ENCODE measurements at places on chromosomes 2 and 18. TPM values are rescaled to one million over a fixed set of nuclear protein-coding genes. Genes with fewer than 3 reads are reported as not detected.
A peak's percentile ranks its signal among the peaks of the same experiment; 100 is the strongest.

DNA sequence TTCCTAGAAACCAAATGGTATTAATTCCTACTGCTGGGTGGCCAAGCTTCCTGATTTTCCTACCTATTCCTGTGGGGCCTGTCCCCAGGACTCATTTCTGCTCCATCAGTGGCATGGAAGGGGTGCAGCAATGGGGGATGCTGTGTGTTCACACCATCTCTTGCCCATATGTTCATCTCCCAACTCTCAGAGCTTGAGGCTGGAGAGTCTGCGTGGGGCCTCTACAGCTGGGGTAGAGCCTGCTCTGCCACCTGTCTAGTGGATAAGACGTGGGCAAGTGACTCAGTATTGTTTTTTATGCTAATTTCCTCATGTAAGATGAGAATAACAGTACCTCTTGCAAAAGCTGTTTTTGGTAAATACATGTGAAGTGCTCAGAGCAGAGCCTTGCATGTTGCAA, 149.8 kb downstream of the ACTR3 start:
- DNase-seq = no peak

GRCh38 chr2:25041307-25041927, 459 bp upstream of the EFR3B start:
- DNase-seq = no peak

DNA sequence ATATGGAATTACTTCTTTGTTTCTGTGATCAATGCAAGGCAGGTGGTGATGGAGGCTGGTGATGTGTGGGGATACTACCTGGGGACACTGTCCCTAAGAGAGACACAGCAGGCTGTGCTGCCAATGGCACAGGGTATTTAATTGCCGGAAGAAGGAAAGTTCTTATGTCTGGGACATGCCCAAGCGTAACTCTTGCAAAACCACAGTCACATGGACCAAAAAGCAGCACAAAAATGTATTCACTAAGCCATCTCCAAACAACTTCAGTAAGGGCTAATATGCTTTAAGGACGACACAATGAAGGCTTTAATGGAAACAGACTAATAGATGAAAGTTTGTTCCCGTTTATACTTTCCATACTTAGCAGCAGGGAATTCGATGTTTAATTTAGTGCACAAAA, 49.7 kb upstream of the AP1S3 start:
- DNase-seq = no peak

DNA sequence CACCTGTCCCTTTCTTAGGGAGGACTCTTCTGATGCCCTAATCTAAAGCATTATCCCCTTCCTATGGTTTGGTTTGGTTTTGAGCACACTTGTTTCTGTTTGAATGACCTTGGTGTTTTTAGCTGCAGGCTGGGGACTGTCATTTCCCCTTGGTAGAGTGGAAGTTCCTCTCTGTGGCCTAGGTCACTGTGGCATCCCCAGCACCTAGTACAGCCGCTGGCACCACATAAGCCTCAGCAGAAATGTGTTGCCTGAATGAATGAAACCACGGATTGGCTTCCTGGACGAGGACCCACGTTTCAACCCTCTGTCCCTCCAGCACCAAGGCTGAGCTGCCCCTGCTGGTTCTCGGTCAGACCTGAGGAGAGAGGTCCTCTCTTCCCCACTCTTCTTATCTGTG, 159.9 kb downstream of the CTIF start:
- DNase-seq = no peak

- DNase-seq = no peak
Measured at GRCh38 chr2:163324677-163325076, 411.1 kb downstream of the FIGN start.

GRCh38 chr2:106882673-106883072, 3.3 kb downstream of the ST6GAL2 start:
- DNase-seq = no peak

DNA sequence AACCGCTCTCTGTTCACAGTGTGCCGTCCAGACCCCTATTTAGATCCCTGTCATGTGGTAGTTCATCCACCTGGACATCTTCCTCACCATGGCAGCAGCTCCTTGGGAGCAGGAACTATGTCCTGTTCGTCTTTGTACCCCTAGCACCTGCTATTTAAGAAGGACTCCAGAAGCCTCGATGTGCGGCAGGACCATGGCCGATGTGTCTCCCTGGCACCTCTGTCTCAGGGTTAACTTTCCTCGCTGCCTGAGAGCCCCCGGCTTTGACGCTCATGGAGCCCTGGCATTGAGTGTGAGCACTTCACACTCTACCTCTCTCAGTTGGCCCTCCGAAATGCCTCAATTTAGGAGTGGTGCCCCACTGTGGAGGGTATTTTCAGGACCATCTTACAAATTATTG, 152.0 kb downstream of the FAM210A start:
- DNase-seq = no peak

DNA sequence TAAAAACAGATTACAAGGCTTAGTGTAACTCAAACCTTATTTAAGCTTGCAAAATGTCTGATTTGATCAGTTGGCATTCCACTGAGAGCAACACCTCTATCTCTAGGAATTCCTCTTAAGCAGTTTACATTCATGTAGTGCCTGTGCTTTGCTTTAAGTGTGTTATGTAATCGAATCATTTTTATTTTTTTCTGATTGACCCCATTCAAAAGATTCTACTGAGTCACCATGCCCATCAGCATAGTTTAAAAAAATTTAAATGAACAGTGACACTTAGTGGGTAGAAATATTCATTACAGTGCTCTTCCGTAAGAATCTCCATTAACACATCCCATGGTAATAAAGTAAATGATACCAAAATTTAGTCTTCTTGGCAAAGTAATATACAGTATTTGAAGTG, 67.8 kb upstream of the SLC4A10 start:
- DNase-seq = no peak

- DNase-seq = no peak
Measured at GRCh38 chr2:239381709-239382134, 19.1 kb downstream of the HDAC4 start.

- no peak for DNase-seq
Measured at GRCh38 chr2:54894467-54894866, 155.8 kb downstream of the RTN4 start.

DNA sequence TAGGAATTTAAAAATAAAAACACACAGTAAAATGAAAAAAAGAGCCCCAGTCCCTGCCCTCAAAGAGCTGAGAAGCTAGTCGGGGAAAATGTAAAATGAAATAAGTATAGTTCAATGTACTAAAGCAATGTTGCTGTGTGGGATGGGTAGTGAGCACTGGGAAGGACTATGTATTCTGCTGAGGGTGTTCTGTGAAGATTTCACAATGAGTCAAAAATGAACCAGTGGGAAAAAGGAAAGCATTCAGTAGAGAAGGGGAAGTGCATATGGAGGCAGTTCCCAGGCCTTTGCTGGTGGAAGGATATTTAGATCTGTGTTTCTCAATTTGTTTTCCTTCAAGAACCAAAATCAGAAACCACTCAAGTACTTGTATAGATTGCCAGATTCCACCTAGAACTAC, 1094.7 kb upstream of the KLHL29 start:
- DNase-seq = no peak

DNA sequence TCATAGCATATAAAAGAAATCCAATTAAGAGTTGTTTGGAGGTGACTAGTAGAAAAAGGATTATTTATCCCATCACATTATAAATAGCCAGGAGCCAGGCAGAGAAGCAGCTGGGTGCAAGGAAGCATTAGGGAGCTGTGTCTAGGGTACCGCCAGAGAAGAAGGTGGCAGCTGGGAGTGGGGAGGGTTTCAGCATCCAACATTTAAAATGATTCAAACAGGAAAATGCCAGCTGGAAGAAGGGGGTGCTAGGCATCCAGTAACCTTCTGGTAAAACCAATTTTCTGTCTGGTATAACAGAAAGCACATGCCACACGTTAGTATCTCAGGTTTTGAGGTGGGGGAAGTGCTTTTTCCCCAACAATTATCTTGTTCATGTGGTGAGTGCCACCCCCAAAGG, 452.4 kb downstream of the ZEB2 start:
- no peak for DNase-seq

- DNase-seq = no peak
Measured at GRCh38 chr2:235396071-235396846, 97.6 kb upstream of the AGAP1 start.

DNA sequence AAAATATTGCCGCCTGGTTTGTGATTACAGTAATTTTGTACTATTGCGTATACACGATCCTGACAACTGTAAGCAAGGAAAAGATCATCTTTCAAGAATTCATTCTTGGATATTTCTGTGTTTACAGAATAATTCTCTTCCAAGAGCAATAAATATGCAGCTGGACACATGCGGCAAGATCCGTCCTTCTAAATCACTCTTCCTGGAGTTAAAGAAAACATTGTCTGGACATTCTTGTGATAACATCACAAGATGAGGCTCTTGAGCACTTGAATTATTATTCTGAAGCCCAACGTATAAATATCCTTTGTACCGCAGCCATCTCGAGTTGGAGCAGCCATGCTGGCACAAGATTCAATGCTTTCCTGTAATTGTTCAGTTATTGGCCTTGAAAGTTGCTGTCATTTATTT, 9.9 kb downstream of the FHL2 start:
- no peak for DNase-seq

DNA sequence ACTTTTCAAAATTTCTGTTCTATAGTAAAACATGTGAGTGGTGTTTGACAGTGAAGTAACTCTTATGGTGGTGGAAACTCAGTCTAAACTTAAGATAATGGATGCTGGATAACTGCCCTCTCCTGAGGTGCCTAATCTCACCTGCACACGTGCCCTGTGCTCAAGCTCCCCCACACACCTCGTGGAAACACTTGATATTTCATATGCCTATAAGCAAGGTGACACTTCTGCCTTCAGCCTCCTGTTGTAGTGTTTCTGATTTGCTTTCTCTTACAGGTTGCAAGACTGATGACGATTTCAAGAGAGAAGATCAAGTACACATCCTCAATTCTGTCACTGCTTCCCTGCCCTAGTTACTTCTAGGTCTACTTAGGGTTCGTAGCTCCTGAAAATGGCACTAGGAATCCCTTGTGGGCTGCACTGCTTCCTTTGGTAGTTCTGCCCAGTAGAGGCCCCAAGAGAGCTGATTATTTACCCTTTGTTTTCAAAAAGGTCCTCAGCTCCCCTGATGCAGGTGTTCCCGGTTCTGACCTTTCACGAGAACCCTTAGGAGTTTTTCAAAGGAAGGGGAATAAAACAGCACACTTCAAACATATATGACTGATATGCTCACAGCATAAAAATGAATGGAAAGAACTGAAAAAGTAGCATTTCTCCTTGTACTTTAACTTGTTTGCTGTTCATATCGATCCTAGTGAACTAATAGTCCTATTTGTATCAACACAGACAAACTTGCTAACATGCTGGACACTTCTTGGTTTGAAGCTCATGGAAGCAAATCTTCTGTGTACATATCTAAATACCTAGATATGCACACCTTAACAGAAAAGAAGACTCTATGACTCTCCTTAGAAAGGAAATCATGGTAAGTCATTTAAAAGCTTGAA, 6.7 kb downstream of the CAVIN2 start:
- no peak for DNase-seq

DNA sequence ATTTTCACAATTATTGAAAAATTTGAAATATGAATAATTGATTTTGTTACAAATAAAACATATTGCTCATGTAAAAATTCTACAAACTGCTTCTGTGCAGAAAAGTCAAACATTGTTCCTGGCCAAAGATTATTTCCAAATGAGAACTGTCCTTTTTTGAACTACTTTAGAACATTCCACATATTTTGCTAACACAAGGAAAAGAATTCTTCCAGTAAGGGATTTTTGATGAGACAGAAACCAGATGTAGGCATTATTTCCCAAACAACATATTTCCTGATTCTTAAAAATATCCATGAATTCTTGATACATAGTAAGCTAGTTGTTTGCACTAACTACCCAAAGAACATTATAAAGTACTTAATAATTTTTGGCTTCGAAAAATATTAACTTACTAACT, 715.2 kb downstream of the CCDC85A start:
- no peak for DNase-seq

- peak; percentile 73 for DNase-seq
Measured at GRCh38 chr2:24304098-24304497, 56.2 kb downstream of the ITSN2 start.

GRCh38 chr2:190882411-190882766, 1.8 kb downstream of the GLS start:
- no peak for DNase-seq

- no peak for DNase-seq
Measured at GRCh38 chr2:97699765-97700444, 13.5 kb upstream of the ZAP70 start.

DNA sequence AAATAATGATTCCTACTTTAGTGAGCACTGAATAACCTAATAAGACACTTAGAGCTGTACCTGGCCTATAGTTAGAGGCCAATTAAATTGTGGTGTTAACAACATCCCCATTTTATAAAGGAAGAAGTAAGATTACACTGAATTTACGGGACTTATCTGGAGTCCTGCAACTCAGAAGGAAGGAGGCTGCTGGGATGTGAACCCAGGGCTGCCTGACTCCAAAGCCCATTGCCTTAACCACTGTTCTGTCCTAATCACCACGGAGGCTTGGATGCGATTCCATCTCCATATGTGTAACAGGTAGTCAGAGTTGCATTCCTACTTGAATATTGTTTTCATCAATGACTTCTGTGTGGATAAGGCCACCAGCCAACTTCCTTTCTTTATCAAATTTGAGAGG, 168.9 kb downstream of the SOCS6 start:
- DNase-seq = no peak

- no peak for DNase-seq
Measured at GRCh38 chr2:185644828-185645227, 93.8 kb upstream of the FSIP2 start.

DNA sequence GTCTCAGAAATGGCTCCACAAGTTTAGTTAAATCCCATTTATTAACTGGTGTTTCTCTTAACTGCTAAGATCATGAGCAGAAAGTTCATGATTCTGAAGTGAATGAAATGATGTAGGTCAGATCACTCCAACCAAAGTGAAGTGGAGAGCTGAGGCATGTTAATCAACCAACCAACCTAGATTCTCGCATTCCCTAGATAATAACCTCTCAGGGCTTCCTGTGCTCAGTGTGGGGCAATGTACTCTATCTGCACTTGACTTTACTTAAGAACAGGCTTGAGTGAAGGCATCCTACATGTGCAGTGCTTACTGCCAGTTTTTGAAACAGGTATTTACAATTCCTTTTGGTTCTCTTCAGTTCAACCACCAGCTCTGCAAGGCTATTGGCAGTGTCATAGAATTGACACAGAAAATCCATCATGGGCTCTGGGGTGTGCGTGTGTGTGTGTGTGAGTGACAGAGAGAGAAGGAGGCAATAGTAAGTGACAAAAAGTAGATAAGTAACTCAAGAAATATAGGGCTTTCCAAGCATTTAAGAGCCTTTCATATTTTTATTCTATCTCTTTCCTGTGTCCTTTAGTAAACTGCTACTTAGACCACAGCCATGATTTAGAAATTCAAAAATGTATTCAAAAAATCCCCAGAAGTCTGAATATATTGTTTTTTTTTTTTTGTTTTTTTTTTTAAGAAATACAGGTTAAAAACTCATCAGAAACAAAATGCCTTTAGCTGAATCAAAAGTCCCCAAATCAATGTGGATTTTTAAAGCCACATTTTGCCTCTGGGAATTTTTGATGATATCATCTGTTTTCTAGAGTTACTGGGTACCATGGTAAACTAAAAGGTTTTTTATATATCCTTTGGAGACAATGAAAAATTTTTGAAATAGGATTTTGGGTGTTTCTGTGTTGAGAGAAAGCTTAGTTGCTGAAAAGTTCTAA, 28.6 kb downstream of the DOCK10 start:
- DNase-seq = no peak

The RGPD3 gene
- total RNA-seq = 1.1 TPM

The NGEF gene
- total RNA-seq = 0.81 TPM

The HAAO gene
- 25.3 TPM for total RNA-seq

The GPAT2 gene
- 6.9 TPM for total RNA-seq

The SGPP2 gene
- total RNA-seq = not detected

The FAM124B gene
- 4.0 TPM for total RNA-seq

The ZNF521 gene
- total RNA-seq = 8.0 TPM

The TUBA3E gene
- total RNA-seq = not detected

The FAM110C gene
- total RNA-seq = 5.0 TPM

All from thoracic aorta (tissue), 2 donors.